DMS53 (cell line): ENCODE measurements at places on chromosomes 1 and 21.

DNA sequence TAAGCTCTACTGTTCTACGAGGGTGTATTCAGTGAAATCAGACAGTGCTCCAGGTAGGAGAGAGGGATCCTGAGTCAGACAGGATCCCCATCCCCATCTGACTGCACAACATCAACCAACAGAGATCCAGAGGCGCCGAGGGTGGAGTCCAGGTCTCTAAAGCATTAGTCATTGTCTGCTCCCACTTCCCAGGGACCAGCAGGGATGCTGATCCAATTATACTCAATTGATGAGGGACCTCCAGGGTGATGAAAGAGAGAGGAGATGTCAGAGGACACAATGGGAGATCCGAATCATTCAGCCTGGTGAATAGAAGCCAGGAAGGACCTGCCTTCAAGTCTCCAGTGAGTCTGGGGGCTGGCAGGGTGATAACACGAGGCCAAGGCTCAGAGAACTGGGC is 39.5 kb upstream of the STMN1 start:
- no peak for DNase-seq

DNA sequence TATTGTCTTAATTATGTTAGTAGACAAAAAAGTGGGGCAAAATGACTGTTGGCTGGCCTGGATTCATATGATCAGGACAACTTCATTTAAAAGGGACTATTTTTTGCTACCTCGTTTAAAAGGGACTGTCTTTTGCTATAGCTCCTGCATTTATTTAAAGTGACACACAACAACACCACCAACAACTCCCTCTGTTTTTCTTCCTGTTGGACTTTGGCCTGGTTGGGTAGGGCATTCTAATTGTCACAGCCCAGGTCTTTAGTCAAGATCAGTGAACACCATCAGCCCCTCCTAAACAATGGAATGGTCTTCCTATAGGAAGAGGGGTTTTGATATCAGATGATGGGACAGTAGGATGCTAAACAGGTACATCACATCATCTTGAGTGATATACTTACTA is 241.8 kb downstream of the GPR52 start:
- DNase-seq = peak; percentile 46

- DNase-seq = no peak
These were observed 12.0 kb upstream of the SLC35A3 start for GRCh38 chr1:99957818-99958217.

DNA sequence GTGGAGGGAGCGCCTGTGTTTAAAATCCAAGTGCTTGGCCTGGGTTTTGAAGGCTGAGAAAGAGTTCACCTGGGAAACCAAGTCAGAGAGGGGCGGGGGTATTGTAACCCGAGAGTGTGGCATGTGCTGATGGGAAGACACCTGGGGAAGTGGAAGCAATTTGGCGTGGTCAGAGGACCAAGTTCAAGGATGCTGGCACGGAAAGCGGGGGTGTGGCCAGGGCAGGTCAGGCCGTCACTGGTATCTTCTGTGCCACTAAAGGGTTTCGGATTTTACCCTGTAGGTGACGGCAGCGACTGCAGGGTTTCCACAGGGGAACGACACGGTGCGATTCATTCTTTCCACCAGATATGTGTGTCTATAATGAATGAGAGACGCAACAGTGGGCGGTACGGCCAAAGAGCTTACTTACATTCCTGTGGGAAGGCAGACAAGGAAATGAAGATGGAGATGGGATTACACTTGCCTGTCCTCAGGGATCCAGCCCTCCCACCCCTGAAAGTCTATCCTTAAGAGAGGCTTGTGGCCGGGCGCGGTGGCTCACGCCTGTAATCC is 31.3 kb downstream of the CA6 start:
- DNase-seq = no peak

GRCh38 chr1:60621368-60621851 is 461.0 kb upstream of the NFIA start:
- no peak for DNase-seq

DNA sequence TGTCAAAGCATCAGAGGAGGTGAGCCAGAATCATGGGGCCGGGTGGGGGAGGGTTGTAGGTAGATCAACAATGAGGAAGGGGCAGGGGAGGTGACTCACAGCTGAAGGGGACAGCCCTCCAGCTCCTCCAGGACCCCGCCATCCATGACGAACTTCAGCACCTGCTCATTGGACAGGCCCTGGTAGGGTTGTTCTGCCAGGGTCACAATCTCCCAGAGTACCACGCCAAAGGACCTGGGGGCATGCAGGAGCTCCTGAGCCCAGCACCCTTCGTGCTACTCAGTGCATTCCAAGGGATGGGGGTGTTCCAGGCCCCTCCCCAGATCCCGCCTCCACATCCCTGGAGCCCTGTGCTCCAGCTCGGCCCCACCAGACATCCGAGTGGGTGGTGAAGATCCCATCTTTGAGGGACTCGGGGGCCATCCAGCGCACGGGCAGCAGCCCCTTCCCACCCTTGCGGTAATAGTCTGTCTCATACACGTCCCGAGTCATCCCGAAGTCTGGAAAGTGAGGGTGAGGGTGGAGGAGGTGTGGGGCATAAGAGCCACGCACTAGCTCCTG is 17.5 kb downstream of the INSRR start:
- no peak for DNase-seq

DNA sequence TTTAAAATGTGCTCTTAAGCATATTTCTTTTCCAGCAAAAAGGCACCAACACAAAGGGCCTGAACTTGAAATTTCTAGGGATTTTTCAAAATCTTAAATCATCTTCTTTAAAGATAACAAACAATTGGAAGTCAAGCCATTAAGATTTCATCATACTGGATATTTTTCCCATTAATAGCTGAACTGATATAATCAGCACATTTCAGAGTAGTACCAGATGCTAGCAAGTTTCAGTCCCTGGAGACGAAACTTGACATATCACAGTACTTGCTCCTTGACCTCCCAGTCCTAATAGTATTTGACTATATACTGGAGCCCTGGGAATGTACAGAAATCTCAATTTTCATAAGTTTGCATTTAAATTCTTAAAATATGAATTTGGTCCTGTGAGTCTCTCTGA is 10.2 kb upstream of the CDC7 start:
- no peak for DNase-seq

GRCh38 chr1:48581270-48581669 is 109.3 kb upstream of the SPATA6 start:
- no peak for DNase-seq

DNA sequence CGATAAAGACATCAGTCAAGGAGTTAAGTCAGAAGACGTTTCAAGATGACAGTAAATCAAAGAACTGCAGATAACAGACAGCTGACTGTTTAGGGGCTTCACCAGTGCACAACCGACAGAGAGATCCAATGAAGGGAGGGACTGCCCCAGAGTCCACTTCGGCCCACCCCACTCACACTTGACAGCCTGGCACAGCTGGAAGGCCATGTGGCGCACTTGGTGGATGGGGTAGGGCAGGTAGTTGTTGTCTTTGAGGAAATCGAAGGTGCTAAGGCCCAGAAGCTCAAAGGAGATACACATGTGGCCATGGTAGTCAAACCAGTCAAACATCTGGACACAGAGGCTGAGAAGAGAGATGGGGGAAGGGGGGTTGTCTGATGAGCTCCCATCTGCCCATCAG is 4.4 kb upstream of the SCAMP3 start:
- no peak for DNase-seq

DNA sequence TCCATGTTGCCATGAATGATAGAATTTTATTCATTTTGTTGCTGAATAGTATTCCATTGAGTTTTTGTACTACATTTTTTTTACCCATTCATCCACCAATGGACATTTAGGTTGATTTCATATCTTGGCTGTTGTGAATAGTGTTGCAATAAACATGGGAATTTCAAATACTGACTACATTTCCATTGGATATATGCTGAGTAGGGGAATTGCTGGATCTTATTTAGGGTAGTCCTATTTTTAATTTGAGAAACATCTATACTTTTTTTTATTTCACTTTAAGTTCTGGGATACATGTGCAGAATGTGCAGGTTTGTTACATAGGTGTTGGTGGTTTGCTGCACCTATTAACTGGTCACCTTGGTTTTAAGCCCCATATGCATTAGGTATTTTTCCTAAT is 38.8 kb upstream of the TNFSF4 start:
- no peak for DNase-seq

- no peak for DNase-seq
These were observed 639 bp downstream of the IL20 start for GRCh38 chr1:206866062-206866461.

DNA sequence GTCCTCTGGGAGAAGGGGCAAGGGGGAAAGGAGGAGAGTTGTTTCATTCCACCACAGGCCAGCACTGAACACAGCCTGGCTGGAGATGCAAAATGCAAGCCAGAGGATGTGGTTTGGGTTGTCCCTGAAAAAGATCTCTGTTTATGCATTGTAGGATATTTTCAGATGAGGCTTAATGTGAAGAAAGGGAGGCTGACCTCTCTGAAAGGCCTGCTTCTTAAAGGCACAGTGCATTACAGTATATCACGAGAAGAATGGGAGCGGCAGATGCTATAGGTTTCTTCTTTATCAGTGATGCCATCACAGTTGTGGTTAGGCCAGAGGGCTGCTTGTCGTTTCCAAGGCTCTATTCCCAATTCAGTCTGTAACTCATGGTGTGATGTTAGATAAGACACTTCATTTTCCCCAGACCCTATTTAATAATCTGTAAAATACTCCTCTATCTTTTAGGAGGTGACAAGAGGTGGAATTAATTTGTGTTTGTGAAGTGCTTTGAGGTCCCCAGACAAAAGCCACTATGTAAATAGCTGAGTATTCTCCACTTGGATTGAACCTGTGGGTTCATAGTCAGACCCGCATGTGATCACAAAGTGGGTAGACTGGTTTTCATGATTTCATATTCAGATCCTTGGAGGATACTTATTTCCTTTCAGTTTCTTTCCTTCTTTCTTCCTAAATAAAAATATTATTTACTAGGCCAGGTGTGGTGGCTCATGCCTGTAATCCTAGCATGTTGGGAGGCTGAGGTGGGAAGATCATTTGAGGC is 76.5 kb upstream of the WDR26 start:
- DNase-seq = no peak

- no peak for DNase-seq
These were observed 8.7 kb upstream of the C2CD2 start for GRCh38 chr21:41962425-41962966.

- no peak for DNase-seq
These were observed 99.4 kb downstream of the SMYD2 start for GRCh38 chr1:214380396-214380795.

DNA sequence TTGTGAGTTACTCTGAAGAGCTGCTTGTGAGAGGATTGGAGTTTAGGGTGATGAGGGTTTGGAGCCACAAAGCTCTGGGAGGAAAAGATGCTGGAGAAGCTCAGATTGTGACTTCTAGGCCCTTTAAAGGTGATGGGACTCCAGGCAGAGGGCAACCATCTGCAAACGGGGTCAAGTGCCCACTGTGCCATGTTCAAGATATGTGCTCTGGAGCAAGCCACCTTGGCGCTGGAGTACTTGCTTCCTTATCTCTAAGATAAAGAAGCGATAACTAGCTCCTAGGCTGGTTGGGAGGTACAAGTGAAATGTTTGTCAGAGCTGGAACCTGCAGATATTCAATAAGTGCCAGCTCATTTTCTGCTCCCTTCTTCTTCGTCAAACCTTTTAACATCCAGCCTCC is 14.3 kb upstream of the FOXE3 start:
- no peak for DNase-seq

GRCh38 chr1:16082283-16083038 is 9.0 kb upstream of the FAM131C start:
- DNase-seq = peak; percentile 77

GRCh38 chr1:230157420-230158390 is 90.7 kb downstream of the GALNT2 start:
- DNase-seq = peak; percentile 56

DNA sequence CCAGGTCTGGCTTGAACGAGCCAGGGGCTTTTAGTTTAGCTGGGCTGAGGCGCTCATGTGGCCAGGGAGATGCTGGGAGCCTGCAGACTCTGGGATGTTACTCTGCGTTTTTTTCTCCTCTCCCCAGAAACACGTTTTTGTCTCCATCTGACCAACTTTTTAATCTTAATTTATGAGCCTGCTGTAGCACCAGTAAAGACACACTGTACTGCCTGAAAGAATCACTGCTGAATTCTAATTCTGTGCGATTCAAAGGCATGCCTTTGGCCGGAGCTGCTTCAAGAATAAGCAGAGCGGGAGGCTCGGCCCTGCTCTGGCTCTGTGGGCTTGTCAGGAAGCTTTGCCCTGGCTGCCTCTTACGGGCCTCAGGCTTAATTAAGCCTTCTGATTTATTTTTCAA is 129.5 kb downstream of the CAMTA1 start:
- no peak for DNase-seq

- DNase-seq = no peak
These were observed 259.7 kb downstream of the RHOU start for GRCh38 chr1:228994676-228995594.

GRCh38 chr1:26719205-26719604 is 23.4 kb downstream of the ARID1A start:
- DNase-seq = peak; percentile 17

GRCh38 chr1:55768327-55768952 is 553.3 kb upstream of the USP24 start:
- no peak for DNase-seq

DNA sequence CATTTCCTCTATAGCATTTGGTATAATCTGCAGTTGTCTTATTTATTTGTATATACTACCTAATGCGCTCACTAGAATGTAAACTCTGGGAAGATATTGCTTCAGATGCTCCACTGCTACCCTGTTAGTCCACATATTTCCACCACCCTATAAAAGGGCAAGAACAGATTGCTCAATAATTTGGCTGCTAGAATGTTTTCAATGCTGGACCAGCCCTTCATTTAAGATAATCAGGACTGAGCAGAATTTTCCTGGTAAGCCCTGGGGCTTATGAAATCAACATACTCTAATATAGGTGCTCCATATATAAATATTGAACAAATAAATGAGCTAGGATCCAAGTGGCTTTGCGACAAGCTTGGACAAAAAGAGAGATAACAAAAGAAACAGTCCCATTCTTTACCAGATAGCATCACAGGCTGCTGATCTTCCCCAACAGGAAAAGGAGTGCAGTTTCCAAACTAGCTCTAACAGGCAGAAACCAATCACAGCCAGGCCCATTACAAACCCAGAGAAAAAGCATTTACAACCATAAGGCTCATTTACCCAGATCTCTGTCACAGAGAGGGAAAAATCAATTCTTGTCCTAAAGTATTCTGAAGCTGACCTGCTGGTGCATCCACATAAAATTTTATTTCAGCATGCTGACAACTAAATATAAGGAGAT is 8.3 kb downstream of the BCAR3 start:
- DNase-seq = no peak

DNA sequence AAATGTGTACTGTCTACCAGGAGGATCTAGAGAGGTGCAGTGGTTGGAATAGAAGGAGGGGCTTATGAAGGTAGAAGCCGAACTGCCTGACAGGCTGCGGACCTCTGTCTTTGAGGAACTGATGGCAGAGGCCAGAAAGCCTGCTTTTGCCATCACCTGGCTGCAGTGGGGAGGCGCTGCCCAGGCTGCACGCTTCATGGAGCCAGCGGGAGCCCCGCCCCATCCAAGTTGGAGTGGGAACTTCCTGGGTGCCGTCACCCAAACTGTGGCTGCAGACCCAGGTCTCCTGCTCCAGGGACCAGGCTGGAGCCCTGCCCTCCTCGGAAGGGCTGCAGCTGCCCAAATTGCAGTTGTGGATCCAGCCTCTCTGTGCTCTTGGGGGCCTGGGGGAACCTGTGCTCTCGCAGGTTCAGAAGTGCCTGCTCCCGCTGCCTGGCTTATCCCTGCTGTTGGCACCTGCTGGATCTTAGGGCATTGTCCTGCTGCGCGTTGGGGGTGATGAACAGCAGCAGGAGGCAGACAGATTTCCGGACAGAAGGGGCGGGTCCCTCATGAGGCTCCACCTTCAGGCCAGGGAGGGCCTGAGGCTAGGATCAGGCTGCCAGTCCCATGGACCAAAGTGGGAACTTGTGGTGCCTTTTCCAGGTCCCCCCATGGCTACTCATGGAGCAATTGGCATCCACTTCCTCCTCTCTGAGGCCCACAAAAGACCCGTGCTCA is 118.0 kb upstream of the PLPPR4 start:
- peak; percentile 100 for DNase-seq
